ENCODE measurements at places on chromosomes 16 and 17.

- no peak for DNase-seq
These were observed 54.4 kb upstream of the NETO2 start for GRCh38 chr16:47198180-47198575.

- no peak for DNase-seq
These were observed 18.4 kb upstream of the GPRC5C start for GRCh38 chr17:74413491-74413890.

DNA sequence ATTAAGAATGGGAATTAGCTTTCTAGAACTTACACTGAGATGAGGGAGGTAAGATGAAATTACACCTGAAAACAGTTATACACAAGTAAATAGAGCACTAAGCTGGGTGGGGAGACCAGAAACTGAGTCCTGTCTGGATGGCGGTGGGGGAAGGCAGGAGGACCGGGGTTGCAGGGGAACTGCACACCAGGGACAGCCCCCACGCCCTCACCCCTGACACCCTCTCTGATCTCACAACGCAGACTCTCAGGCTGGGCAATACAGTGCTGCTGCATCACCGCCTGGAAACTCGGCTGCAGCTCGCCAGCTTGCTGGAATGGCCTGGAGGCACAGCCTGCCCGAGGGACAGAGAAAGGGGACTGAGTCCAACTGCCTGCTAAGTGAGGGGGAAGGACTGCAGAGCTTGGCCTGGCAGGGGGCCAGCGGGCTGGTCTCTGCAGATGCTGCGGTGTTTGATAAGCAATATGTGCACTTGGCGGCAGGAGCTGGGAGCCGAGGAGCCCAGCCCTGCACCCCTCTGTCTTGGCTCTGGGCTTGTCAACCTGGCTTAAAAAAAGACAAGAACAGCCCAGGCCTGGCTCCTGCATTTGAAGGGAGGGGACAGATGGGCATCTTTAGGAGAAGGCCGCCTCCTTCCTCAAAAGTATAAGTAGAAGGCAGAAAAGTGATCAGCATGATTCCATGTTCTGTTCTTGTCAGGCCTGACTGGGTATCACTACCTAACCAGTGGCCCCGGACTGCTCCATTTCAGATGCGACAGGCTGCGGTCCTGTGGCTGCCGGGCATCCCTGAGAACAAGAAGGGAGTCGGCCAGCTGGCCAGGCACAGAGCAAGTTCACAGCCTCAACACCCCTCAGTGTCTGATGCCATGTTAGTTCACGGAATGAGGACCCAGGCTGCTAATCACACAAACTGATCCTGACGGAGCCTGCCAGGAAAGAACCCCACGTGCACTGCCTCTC, 30.2 kb downstream of the SPHK1 start:
- DNase-seq, result no peak

DNA sequence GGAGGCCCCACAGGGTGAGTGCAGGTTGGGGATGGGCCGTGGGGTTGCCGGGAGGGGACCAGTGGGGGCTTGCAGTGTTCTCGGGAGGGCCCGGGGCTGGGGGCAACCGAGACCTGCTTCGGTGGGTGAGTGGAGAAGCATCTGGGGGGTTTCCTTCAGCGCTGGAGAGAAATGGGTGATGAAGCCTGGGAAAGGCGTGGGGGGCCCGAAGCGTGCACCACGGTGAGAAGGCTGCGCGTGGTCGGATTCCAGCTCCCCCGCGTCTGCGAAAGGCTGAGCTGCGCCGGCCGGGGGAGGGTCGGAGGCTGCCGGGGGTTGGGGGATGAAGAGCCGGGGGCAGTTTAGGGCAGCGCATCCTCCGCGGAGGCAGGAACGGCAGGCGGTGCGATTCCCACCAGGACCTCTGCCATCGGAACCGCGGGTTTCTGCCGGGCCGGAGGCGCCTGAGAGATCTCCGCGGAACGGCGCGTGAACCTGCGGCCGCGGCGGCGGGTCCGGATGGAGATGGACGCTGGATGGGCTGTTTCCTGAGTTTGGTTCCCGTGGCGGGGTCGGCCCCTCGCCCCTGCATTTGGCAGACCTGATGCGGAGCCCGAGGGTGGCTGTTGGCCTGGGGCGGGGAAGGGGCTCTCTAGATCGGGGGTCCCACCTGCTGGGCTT, 6.9 kb upstream of the SSTR5 start:
- DNase-seq, result no peak

DNA sequence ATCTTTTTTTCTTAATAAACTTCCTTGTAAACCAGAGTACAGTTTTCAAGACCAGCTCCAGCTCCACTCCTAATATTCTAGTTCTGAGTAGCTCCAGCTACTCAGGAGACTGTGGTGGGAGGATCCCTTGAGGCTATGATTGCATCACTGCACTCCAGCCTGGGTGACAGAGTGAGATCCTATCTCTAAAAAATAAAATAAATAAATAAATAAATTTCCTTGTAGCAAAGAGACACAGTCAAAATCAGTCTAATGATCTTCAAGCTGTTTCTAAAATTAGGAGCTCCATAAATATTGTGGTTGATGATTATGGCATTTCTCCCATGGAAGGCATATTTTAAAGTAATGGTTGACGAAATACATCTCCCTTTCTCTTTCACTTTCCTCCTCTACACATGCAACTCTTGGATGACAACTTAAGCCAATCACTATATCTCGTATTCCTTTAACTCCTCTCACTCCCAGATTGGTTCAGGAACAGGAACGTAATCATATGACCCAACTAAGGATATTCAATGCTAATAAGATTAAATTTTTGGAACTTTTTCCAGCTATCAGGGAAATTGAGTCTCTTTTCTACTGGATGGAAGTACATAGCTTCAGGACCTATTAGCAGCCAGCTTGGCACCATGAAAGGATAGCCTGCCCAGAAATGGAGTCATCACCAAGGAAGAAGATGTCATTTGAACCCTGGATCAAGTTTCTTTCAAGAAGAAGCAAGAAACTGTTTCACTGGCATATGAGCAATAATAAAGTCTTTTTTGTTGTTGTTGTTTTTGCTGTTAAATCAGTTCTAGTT, 42.1 kb upstream of the TAOK1 start:
- DNase-seq, result no peak

DNA sequence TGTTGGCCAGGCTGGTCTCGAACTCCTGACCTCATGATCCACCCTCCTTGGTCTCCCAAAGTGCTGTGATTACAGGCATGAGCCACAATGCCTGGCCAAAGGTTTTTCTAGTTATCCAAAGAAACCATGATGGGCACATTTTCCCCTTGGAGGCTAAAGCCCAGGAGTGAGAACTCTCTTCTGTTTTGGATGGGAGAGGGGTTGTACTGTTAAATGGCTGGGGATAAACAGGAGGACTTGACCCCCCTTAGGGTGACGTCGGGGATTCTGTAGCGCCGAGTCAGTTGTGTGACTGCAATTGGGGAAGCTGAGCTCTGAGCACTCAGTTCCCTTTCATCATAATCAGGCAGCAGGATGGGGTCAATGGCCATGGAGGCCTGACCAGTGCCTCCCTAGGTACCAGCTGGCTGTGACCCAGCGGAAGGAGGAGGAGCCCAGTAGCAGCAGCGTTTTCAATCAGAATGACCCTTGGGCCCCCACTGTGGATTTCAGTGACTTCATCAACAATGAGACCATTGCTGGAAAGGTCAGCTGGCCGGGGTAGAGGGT, 4.1 kb downstream of the AOC3 start:
- DNase-seq, result no peak

DNA sequence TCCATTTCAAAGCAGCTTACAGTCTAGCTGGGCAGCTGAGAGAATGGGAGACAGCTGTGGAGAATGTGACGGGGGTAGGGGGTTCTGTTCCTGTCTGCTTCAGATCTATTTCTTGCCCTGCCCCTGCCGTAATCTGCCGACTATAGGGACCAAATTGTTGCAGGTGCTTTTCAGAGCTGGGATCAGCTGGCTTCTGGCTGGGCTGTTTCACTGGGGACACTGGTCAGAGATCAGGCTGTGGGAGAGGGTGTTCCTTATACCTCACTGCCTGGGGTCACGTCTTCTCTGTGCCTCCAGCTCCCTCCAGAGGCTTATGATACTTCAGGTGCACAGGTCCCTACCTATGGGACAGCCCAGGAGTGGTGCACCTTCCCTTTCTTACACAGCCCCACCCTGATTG, 514.9 kb upstream of the GOT2 start:
- DNase-seq, result no peak

- no peak for DNase-seq
These were observed 39.3 kb downstream of the TSC2 start for GRCh38 chr16:2086812-2087747.

DNA sequence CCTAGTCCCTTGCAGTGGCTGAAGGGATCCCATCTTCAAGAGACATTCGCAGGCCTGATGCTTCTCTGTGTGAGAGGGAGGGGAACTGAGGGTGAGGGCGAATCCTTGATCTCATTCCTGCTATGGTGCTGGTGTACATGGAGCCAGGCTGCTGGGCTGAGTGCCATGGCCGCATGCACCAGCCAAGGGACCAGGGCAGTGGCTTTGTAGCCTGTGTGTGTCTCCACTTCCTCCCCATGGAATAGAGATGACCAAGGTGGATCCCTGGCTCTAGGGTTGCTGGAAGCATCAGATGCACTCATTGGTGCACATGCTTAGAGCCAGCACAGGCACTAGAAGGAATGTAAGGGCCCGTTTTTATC, 195.0 kb downstream of the FOXL1 start:
- no peak for DNase-seq

DNA sequence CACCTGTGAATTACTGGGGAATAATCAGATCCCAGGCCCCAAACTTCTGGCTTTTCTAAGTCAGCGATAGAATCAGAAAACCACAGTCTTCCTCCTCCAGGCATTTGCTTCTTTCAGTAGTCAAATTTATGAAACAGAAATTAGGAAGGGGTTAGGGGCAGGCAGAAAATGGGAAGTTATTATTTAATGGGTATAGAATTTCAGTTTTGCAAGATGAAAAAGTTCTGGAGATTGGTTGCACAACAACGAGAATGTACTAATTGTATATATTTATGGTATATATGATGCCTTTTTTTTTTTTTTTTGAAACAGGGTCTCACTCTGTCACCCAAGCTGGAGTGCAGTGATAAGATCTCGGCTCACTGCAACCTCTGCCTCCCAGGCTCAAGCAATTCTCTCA, 23.5 kb downstream of the ORC6 start:
- DNase-seq, result no peak

DNA sequence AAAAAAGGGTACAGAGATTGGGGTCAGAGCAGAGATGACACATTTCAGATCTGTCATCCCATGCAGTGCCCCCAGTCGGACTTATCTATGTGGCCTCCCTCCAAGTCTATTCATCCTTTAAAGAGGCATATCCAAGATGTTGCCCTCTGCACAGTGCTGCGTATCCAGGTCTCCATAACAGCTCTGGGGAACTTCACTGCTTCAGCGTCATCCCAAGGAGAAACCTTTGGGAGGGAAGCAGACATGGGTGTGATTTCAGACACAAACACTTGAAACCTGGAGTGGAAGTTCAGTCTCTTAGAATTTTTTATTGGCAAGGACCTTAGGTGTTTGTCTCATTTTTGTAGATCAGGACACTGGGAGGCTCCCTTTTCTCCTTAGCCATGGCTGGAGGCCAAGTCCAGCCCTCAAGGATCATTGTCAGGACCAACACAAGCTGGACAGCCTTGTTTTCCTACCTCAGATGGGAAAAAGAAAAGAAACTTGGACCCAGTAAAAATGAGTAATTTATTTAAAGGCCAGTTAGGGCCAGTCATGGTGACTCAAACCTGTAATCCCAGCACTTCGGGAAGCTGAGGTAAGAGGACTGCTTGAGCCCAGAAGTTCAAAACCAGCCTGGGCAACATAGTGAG, 23.9 kb upstream of the NLK start:
- DNase-seq, result no peak

DNA sequence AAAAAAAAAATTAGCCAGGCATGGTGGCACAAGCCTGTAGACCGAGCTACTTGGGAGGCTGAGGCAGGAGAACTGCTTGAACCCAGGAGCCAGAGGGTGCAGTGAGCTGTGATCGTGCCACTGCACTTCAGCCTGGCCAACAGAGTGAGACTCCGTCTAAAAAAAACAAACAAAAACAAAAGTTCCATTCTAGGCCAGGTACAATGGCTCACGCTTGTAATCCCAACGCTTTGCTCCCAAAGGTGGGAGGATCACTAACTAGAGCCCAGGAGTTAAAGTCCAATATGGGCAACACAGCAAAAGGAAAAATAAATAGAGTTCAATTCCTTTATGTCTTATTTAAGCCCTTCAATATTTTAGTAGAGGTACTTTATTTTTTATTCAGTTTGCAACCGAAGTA, 47.5 kb downstream of the CNOT1 start:
- no peak for DNase-seq

DNA sequence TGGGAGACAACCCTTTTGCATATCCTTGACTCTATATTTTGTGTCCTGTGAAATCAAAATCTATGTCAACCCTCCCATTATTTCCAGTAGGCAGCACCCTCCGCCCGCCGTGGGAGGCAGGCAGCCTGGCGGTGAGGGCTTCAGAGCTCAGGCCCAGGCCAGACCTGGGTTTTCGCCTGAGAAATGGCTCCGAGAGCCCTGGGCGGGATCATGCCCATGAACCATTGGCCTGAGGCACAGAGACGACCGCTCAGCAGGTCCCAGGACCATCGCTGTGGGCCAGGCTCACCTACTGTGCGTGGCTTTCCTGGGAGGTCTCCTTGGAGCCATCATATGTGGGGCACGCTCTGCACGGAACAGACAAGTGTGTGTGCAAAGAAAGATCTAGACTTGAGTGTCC, 6.3 kb upstream of the SLC38A8 start:
- no peak for DNase-seq

DNA sequence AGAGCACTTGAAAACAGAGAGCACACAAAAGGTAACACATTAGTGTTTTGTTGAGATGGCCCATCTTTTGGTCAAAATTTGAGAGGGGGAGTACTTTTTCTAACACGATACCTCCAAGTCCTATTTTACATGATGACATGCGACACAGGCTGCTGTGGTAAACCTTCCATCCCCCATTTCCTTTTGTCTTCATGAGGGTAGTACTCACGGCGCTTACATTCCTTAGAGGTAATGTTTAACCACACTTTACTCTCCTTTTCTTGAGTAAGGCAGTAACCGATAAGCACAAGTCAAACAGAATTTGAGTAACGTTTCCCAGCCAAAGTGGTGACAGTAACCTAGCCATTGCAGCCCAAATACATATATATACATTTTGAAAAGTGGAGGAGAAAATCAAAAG, 35.8 kb upstream of the PITPNM3 start:
- no peak for DNase-seq

Data from activated CD4-positive, alpha-beta T cell treated with anti-CD3 and anti-CD28 coated beads, Interleukin-2, amount 50 U/mL, for 1 hour (primary cell).